Fibroblast of skin of right biceps (primary cell): ENCODE measurements at places on chromosomes 5 and 9.

GRCh38 chr5:170482511-170482910 lies 21.3 kb upstream of the KCNIP1 start:
- DNase-seq: peak; percentile 49

DNA sequence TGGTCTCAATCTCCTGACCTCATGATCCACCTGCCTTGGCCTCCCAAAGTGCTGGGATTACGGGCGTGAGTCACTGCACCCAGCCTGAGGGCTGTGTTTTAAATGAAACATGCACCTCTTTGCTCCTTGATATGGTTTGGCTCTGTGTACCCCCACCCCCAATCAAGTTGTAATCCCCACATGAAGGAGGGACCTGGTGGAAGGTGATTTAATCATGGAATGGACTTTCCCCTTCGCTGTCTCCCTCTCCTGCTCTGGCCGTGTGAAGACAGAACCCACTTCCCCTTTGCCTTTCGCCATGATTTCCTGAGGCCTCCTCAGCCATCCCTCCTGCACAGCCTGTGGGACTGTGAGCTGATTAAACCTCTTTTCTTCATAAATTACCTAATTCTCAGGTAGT lies 12.5 kb upstream of the NOTCH1 start:
- no peak for DNase-seq

DNA sequence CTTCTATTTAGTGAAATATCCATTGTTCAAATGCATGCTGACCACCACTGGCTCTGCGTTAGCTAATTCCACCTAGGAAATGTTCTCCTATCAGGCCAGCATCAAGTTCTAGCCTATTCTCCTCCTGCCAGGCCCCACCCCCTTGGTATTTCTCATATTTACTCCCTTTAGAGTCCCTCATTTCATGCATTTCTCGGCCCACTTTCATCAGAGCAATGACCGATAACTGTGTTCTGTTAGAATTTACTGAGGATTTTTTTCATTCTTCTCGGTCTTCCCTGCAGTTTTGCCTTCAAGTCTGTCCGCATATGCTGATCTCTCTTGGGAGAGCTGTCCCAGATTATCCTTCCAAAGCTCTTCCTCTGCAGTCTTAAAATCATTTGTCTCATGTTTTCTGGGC lies 143.4 kb downstream of the GOLPH3 start:
- no peak for DNase-seq

GRCh38 chr9:89413963-89414638 lies 83.8 kb downstream of the SEMA4D start:
- DNase-seq: no peak

DNA sequence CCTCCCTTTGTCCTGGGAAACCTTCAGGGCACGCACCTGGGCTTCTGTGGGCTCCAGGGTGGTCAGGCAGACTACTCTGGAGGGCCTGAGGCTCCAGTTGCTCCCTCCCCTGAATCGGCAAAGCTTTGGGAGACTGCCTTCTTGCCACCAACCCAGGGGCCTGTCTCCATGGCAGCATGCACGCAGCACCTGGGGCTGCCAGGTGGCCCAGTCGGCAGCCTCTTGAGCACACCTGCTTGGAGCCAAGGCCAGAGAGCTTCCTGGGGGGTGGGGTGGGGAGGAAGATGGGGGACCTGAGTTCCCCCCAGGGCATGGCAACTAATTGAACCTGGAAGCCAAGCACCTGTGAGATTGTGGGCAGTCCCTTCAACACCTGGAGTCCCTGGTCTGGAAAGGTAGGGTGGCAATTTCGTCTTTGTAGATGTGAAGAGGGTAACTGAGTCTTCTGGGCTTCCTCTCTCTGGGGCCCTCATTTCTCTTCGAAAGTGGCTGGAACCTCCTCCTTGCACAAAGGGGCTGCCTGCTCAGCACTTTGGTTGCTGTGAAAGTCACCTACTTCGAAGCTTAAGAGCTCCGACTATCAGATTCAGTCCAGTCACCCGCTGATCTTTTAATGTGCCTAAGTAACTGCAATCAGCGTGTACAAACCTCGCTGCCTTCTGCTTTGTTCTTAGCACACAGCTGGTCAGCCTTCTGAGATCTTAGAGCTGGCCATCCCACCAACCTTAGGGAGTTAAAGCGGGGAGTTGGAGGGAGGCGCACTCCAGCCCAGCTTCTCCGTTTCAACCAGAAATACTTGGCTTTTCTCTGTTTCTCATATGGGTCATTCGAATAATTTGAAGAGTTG lies 4.0 kb downstream of the RNF183 start:
- DNase-seq: no peak

GRCh38 chr9:36031774-36032555 lies 4.7 kb upstream of the RECK start:
- peak; percentile 87 for DNase-seq

GRCh38 chr5:32304622-32305021 lies 8.1 kb downstream of the MTMR12 start:
- DNase-seq: no peak

- DNase-seq: no peak
Measured at GRCh38 chr5:14545308-14545707, 36.3 kb upstream of the OTULINL start.

DNA sequence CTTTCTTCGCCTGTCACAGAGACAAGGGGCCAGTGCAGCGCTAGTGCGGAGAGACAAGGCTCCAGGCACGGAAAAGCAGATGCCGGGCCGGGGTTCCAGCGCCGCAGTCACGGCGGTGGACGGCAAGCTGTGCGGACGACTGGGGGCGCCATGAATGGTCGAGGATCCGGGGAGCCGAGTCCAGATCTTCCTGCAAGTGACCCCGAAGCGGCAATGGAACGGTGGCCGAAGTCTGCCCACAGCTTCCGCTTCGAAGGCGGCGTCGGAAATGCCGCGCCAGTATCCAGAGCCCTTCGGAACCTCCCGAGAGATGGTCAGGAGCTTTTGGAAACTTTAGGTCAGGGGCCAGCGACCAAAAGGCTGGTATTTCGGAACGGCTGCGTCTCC lies 601 bp upstream of the FAF2 start:
- no peak for DNase-seq

GRCh38 chr5:44320188-44320587 lies 69.0 kb downstream of the FGF10 start:
- no peak for DNase-seq

GRCh38 chr9:30504502-30504905 lies 1879.9 kb upstream of the ACO1 start:
- peak; percentile 35 for DNase-seq

DNA sequence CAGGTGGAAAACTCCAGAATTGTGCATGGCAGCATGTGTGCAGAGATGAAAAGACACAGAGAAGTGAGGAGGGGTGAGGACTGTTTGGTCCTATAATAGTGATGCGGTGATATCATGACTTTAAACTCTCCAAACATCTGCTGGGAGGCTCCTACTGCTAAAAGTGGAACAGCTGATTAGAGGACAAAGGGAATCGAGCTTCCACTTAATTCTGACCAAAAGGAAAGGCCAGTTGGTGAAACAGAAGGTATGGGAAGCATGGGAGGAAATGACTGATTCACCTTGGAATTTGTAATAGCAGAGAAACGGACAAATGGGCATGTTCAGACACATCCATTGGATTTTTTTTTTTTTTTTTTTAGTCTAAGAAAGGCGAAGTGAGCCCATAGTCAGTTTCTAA lies 67.5 kb upstream of the MAMDC2 start:
- DNase-seq: peak; percentile 88

DNA sequence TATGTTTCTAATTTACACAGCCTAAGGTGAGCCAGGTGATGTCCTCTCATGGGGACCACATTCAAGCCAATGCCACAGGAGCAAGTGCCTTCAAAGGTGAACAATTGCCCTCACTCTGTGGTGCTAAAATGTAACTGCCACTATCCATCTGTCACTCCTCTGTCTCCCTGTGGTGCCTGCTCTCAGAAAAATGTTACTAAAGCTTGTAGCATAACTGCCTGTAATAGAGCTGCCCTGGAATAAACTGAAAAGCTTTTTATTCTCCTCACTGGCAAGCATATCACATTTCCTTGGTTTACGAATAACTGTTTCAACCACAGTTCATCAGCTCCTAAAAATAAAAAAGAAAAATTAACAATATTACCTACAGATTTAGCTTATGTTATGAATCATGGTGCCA lies 142.4 kb downstream of the ST8SIA4 start:
- peak; percentile 5 for DNase-seq

- peak; percentile 63 for DNase-seq
Measured at GRCh38 chr9:70113403-70114022, 69.9 kb downstream of the MAMDC2 start.

DNA sequence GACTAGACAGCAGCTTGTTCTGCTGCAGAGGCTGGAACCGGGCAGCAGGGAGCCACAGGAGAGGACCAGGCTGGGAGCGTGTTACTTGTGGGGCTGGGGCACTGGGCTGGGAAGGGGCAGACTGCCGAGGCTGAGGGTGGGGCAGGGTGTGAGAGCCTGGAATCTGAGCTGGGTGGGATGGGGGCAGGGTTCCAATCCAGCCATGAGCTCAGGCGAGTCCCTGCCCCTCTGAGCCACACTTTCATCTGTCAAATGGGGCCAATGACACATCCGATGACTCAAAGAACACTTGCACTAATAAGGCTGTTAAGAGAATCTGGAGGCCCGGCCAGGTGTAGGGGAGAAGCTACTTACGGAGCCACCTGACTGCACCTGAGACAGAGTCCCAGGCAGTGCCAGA lies 18.7 kb upstream of the WDR38 start:
- DNase-seq: peak; percentile 82

GRCh38 chr5:155943516-155944407 lies 383.2 kb upstream of the SGCD start:
- peak; percentile 75 for DNase-seq

- DNase-seq: no peak
Measured at GRCh38 chr9:16314476-16314875, 556.0 kb downstream of the BNC2 start.

DNA sequence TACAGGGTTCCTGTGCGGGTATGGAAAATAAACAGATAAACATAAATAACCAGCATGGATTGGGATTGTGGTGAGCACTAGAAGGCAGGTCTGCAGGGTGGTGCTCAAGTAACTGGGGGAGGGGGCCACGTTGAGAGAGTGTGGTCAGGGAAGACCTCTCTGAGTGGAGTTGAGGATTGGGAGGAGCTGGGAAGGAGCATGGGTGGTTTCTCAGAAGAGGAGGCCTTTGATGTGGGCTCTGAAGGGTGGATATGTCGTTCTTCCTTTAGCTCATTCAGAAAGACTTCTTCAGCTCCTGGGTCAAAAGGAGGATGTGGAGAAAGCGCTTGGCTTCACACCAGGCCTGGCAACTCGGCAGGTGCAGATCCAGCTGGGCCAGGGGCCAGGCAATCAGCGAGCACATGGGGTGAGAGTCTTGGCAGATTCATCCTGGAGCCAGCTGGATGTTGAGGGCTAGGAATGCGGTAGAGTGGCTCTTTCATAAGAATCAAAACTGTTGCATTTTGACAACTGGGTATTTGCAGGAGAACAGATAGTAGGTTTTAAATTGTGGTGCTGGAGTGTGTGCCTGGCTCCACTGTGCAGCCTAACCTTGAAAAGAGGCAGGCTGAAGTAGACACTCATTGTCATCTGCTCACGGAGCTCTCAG lies 71.7 kb downstream of the PCSK5 start:
- no peak for DNase-seq

DNA sequence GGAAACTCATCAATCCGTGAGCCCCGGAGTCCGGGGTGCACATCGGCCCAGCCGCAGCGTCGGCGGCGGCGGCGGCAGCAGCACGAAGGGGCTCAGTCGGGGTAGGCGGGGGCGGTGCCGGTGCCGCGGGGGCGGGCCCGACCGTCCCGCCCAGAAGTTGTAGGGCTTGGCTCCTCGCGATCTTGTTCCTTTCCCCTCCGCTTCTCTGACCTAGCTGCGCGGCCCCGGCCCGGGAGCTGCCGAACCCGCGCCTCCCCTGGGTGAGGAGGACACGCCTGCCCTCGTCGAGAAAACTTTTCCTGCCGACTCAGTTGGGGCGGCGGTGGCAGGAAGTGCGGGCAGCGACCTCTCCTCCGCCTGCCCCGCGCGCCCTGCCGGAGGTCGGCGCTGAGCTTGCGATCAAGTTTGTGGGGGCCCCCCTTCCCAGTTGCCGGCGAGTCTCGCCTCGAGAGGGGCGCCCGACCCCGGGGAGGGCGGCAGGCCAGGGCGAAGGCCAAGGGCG lies at the start of gene MAN2A1:
MAN2A1 (plus strand) TSS at position 188 of the 502 bp plus-strand sequence. CDS start 491 bp downstream, outside the sequence.
- DNase-seq: peak; percentile 79

DNA sequence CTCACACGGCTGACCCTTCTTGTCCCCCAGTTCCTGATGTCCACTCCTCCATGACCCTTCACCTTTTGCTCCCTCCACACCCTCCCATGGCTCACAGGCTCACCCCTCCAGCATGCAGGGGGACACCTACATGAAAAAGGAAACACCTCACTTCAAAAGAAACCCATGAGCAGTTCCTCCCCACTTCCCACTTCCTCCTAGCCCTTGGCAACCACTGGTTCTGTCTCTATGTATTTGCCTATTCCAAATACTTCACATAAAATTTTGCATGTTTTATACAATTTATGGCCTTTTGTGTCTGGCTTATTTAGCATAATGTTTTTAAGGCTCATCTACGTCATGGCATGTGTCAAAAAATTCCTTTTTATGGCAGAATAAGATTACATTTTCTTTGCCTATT lies 100.2 kb upstream of the S1PR3 start:
- no peak for DNase-seq

DNA sequence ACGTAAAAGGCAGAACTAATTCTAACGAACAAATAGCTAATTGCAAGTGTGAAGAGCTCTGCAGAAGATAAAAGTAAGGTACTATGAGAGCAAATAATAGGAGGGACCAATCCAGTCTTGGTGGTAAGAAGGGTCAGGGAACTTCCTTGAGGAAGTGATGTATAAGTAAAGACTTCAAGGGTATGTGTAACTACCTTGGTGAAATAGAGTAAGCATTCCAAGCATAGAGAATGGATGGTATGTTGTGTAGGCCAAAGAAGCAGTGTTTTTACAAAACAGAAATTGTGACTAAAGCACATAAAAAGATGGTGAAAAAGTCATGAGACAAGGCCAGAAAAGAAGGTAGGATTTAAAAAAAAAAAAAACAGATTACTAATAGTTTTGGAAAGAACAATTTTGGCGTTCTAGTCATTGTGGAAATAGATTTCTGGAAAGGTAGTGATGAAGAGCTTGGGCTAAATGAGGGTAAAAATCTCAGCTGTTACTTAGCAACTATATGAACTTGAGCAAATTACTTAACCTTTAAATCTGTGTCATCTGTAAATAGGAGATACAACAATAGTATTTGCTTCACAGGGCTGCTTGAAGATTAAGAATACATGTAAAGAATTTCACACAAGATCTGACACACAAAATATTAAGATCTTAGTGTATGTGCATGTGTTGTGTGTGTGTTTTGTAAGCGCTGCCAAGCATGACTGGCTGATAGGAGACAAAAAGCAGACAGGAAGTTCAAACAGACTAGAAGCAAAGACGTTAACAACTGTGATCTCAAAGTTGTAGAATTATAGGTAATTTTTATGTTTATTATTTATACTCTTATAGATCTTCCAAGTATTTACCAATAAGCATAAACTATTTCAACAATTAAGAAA lies 73.5 kb downstream of the NR6A1 start:
- DNase-seq: peak; percentile 68

- peak; percentile 84 for DNase-seq
Measured at GRCh38 chr9:101455656-101456240, 20.2 kb upstream of the ALDOB start.

- no peak for DNase-seq
Measured at GRCh38 chr5:79878136-79878679, 112.9 kb downstream of the MTX3 start.

- no peak for DNase-seq
Measured at GRCh38 chr5:76467216-76467615, 64.1 kb downstream of the IQGAP2 start.

GRCh38 chr9:133770076-133770777 lies 32.1 kb upstream of the SARDH start:
- DNase-seq: no peak

GRCh38 chr5:9545992-9546851 lies at the start of gene SEMA5A:
Gene SEMA5A, minus strand, starts transcription at chr5:9546075. Its CDS starts 166,129 bp downstream, at chr5:9379946.
- DNase-seq: peak; percentile 82

- peak; percentile 42 for DNase-seq
Measured at GRCh38 chr5:35855187-35855586, 1.5 kb upstream of the IL7R start.
